ENCODE measurements at places on chromosomes 13 and 19.

- DNase-seq = peak; percentile 99
Measured at GRCh38 chr19:2627319-2627829, 75.1 kb downstream of the GNG7 start.

GRCh38 chr13:26255115-26255514 is 1.2 kb downstream of the CDK8 start:
- no peak for DNase-seq

DNA sequence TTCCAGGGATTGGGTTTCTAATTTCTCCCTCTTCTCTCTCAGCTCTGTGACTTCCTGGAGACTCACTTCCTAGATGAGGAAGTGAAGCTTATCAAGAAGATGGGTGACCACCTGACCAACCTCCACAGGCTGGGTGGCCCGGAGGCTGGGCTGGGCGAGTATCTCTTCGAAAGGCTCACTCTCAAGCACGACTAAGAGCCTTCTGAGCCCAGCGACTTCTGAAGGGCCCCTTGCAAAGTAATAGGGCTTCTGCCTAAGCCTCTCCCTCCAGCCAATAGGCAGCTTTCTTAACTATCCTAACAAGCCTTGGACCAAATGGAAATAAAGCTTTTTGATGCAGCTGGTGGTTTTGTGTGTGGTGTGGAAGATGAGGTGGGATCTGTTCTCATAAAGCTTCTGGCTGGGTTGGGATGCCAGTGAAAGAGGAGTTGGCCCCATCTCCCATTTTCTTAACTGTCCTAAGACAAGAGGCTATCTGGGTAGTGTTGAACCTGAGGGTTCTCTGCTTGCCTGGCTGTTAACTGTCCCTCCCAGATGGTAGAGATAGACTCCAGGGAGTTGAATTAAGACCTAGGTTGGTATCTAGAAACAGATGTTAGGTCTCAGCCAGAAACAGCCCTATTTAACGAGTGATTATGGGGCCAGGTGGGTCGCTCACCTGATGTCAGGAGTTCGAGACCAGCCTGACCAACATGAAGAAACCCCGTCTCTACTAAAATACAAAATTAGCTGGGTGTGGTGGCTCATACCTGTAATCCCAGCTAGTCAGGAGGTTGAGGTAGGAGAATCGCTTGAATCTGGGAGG is 1.6 kb downstream of the FTL start:
- peak; percentile 49 for DNase-seq

GRCh38 chr13:96850538-96851145 is 143.6 kb downstream of the OXGR1 start:
- DNase-seq = no peak

DNA sequence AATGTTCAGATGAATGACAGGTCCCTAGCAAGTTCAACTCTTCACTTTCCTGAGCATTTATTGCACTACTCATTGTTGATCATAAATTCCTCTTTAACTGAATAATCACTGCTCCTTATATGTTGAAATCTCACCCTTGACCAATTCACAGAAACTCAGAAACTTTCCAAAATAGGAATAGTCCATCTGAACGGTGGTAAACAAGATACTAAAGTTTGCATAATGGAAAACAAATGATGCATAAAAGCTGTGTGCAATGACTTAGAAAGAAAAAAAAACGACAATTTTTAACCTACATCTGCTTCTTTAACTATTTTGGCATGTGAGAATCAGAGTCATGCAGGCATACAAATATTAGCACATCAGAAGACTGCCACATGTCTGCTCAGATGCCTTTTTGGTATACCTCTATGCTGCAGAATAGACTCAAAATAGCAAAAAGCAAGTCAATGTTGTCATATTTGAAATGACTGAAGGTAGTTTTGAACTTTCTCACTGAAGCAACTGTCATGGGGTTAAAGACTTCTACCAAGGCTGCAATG is 34.8 kb downstream of the SLC10A2 start:
- DNase-seq = no peak

Data from suppressor macrophage treated with lipopolysaccharide for 1 hour (primary cell).